Stimulated activated CD8-positive, alpha-beta memory T cell treated with anti-CD3 and anti-CD28 coated beads, Interleukin-7, amount 100 ng/mL, for 4 hours (primary cell): ENCODE measurements at places on chromosomes 1 and 21.
A peak's percentile ranks its signal among the peaks of the same experiment; 100 is the strongest.

GRCh38 chr1:205811660-205812059 lies 1.3 kb downstream of the SLC41A1 start:
- no peak for DNase-seq

GRCh38 chr21:20703112-20703767 lies 295.0 kb upstream of the NCAM2 start:
- DNase-seq = no peak

DNA sequence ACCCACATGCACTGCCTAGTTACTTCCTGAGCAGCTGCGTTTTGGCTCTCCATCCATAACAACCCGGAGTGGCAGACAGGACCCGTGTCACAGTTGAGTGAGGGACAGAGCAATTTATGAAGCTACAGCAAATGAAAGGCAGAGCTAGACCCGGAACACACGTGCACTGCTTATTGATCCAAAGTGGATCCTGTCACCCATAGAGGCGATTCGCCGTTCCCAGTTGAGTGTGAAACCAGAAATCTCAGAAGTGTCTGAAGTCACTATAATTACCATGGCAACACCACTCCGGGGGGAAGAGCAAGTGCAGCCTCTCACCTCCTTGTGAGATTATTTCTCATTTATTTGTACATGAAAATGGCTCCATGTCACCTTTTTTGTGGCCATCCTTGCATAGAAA lies 365.2 kb downstream of the DSCAM start:
- no peak for DNase-seq

DNA sequence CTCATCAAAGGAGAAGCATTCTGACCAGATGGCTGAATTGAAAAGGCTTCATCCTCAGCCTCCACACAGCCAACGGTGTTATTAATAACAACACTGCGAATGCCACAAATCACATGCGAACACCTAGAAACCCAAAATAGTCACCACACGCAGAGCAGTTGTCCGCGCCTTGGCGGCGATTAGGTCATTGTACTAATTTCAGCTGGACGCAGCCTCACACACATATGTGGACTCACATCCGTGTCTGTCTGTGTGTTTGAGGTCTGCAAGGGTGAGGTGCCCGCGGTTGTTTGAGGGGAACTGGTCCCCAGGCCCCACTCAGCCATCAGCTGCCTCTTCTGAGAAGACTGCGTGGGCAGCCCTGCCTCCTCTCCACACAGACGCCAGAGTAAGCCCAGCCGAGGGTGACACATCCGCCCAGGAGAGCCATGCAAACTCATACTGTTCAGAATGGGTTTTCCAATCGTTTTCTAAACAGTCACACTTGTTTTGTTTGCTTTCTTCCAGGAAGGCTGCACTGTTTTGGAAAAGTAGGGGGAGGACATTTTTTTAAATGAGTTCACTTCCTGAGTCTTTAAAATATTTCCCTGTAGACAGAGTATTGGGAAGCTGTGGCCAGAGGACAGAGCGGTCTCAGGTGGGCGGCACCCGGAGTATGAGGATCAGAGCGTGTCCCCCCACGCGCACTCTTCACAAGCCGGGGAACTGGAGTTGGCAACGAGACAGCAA lies 53.4 kb downstream of the TOMM20 start:
- peak; percentile 72 for DNase-seq

DNA sequence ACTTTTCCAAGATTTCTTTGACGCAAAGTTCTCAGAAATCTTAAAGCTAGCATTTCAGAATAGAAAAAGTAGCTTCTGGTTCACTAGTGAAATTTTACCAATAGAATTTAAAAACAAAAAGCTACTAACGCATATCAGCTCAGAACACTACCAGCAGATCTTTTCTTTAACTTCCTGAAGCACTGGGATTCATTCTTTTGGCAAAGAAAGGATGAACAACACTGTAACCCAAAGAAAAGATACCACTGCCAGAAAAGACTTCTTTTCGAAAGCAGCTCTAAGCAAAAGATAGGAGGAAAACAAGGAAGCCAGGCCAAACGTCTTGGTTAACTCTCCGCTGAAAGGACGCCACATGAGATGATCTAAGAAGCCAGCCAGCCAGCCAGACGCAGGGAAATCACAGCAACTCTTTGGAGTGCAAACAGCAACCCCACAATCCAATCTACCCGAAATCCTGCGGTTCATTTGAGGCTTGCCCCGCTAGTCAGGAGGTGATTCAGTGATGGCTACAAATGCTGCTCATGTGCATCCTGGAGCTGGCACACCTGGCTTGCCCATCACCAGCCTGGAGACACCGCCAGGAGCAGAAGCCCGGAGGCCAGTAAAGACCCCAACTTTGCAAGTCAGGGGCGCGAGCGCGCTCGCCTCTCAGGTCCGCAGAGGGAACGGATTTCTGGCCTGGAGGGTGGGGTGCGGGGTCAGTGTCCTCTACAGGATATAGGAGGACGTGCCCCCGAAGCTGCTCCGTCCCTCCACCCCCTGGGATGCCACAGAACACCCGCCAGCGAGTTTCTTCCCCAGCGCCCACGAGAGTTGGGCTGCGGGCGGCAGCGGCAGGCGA lies 812 bp downstream of the NBPF1 start:
- no peak for DNase-seq

GRCh38 chr1:81296601-81297000 lies 504.1 kb upstream of the ADGRL2 start:
- no peak for DNase-seq

GRCh38 chr1:59295618-59296017 lies 1.3 kb upstream of the FGGY start:
- no peak for DNase-seq

- DNase-seq = no peak
Measured at GRCh38 chr21:37145635-37146111, 72.6 kb downstream of the TTC3 start.

DNA sequence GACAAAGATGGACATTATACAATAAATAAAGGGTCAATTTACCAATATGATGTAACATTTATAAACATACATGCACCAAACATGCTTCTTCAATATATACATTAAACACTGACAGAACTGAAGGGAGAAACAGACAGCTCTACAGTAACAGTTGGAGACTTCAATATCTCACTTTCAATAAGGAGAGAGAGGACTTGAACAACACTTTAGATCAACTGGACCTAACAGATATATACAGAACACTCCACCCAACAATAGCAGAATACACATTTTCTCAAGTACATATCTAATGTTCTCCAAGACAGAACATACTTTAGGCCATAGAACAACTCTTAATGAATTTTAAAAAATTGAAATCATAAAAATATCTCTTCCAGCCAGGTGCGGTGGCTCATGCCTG lies 50.6 kb upstream of the TTC39A start:
- no peak for DNase-seq

DNA sequence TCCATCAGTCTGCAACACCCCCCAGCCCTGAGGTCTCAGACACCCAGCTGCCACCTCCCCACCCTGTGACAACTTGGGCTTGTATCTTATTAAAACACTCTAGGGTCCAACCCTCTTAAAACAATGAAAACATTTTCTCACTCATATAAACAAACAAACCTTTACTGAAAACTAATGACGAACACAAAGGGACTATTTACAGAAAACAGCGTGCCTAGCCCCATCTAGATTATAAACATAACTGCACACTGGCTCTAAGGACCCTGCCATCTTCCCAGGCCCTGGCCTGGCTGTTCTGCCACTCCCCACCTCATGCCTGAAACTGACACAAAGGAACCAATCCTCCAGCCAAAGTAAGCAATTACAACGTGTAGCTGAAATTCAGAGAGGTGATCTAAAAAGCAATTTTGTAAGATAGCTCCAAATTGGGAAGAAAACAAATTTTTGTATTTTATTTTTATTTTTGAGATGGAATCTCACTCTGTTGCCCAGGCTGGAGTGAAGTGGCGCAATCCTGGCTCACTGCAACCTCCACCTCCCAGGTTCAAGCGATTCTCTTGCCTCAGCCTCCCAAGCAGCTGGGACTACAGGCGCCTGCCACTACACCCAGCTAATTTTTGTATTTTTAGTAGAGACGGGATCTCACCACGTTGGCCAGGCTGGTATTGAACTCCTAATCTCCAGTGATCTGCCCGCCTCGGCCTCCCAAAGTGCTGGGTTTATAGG lies 40.9 kb downstream of the CAPZB start:
- no peak for DNase-seq

- DNase-seq = no peak
Measured at GRCh38 chr1:198234520-198235251, 77.9 kb downstream of the NEK7 start.

DNA sequence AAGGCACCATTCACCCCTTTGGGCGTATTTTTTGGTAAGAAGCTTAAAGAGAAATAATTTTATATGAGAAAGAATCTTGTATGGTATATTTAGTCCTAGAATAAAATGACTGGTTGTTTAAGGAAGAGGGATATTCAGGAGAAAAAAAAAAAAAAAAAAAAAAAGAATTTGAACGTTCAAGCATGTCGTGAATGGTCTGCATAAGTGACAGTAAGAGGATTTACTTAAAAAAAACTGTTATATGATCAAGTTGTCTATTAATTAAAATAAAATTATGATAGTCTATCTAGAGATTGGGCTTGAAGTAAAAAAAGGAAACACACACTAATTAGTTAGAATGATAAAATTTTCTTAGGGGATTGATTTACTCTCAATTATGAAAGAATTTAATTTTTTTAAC lies 11.7 kb upstream of the OR14I1 start:
- DNase-seq = no peak

GRCh38 chr1:117466761-117467160 lies 99.5 kb downstream of the MAN1A2 start:
- DNase-seq = no peak

- no peak for DNase-seq
Measured at GRCh38 chr1:206524739-206525364, 17.5 kb downstream of the RASSF5 start.

- DNase-seq = no peak
Measured at GRCh38 chr1:160403244-160403643, 2.9 kb downstream of the VANGL2 start.

- no peak for DNase-seq
Measured at GRCh38 chr1:174023440-174023839, 1.3 kb upstream of the RC3H1 start.

- DNase-seq = no peak
Measured at GRCh38 chr21:20545454-20545853, 452.8 kb upstream of the NCAM2 start.

DNA sequence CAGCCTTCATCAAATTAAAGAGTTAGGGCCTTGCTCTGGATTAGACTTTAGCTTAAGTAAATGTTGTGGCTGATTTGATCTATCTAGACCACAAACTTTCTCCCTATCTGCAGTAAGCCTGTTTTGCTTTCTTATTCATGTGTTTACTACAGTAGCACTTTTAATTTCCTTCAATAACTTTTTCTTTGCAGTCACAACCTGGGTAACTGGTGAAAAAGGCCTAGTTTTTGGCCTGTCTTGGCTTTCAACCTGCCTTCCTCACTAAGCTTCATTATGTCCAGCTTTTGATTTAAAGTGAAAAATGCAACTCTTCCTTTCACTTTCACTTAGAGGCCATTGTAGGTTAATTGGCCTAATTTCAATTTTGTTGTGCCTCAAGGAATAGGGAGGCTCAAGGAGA lies 12.5 kb upstream of the LPGAT1 start:
- DNase-seq = no peak

DNA sequence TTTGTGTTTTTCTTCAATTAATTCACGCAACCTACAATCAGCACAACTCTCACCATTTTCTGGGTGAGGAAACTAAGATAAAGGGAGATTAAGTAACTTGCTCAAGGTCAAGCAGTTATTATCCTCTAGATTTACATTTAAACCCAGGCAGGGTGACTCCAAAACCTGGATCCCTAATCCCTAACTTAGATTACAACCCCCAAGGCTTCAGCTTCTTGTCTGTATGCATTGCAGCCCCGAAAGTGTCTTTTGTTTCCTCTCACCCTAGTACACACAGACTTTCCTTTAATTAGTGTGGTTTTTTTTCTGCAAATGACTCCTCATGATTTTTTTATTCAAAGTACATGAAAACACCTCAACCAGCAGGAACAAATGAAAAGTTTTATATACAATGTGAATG lies 748.6 kb upstream of the ADGRL2 start:
- no peak for DNase-seq

GRCh38 chr21:21383126-21383525 lies 384.9 kb downstream of the NCAM2 start:
- no peak for DNase-seq

GRCh38 chr1:176177764-176178163 lies 29.3 kb downstream of the COP1 start:
- DNase-seq = no peak
